ENCODE measurements at places on chromosomes 6 and 20.

- no peaks in the 10 kb centered on the region for H3K27me3 ChIP-seq
- DNase-seq, result no peak
- H3K36me3 ChIP-seq, result no peaks in the 10 kb centered on the region
These were observed 146.7 kb upstream of the PTPN1 start for GRCh38 chr20:50363479-50363878.

DNA sequence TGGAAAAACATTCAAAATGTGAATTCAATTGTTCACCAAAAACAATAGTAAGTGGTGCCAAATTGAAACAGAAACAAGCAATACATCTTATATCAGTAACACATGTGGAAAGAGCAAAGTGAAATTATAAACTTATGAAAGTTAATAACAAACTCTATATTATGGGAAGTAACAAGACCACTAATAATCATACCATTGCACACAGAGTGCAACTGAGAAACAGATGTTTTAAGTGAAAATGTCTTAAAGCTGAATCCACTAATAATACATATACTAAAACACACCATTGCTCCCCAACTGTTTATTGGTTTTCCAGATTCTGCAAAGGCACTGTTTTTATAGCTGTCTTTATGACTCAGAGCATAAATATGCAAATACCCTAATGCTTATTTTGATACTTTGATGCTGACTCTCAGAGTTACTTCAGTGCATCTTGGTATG is 292.3 kb downstream of the RFPL4B start:
- no peaks in the 10 kb centered on the region for H3K27me3 ChIP-seq
- DNase-seq, result no peak
- H3K36me3 ChIP-seq, result no peaks in the 10 kb centered on the region
- H3K27ac ChIP-seq, result peak overlapping the region; percentile 67
- peaks cover 8% of the 10 kb centered on the region for H3K4me1 ChIP-seq
- no peak overlapping the region for H3K4me3 ChIP-seq

GRCh38 chr6:71395731-71396409 is 107.3 kb downstream of the OGFRL1 start:
- no peaks in the 10 kb centered on the region for H3K27me3 ChIP-seq
- H3K4me3 ChIP-seq, result no peak overlapping the region
- peaks cover 3% of the 10 kb centered on the region for H3K36me3 ChIP-seq
- peaks cover 22% of the 10 kb centered on the region for H3K4me1 ChIP-seq
- H3K27ac ChIP-seq, result no peak overlapping the region

DNA sequence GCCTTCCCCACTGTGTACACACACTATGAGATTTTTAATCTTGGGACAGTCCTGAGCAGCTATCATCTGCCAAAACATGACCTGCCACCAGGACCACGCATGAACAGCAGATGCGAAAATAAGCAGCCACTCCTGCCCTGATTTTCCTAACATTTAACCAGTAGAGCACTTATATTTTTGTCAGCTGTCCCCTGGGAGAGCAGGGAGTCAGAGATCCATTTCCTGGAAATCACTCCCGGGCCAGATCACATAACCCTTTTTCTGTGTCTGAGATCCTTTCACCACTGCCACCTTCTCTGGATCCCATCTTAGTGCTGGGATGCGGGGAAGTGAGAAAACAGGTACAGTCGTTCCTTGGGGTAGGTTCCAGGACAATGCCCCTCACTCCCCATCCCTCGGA is 5.7 kb downstream of the SDCBP2 start:
- DNase-seq, result no peak
- no peaks in the 10 kb centered on the region for H3K36me3 ChIP-seq
- peaks cover 32% of the 10 kb centered on the region for H3K4me1 ChIP-seq
- no peak overlapping the region for H3K4me3 ChIP-seq

GRCh38 chr6:156948277-156948676 is 171.1 kb downstream of the ARID1B start:
- H3K4me1 ChIP-seq, result peaks cover 18% of the 10 kb centered on the region
- H3K27me3 ChIP-seq, result no peaks in the 10 kb centered on the region
- no peak overlapping the region for H3K4me3 ChIP-seq
- no peaks in the 10 kb centered on the region for H3K36me3 ChIP-seq

- no peaks in the 10 kb centered on the region for H3K4me1 ChIP-seq
- DNase-seq, result peak; percentile 27
- no peak overlapping the region for H3K27ac ChIP-seq
- no peaks in the 10 kb centered on the region for H3K27me3 ChIP-seq
- no peak overlapping the region for H3K4me3 ChIP-seq
- peaks cover 70% of the 10 kb centered on the region for H3K36me3 ChIP-seq
These were observed 18.7 kb downstream of the ASF1A start for GRCh38 chr6:118912646-118913045.

- H3K4me1 ChIP-seq, result no peaks in the 10 kb centered on the region
- H3K36me3 ChIP-seq, result no peaks in the 10 kb centered on the region
- DNase-seq, result no peak
These were observed 103.0 kb downstream of the ADTRP start for GRCh38 chr6:11675601-11676000.

- no peaks in the 10 kb centered on the region for H3K27me3 ChIP-seq
- H3K27ac ChIP-seq, result no peak overlapping the region
- DNase-seq, result no peak
- H3K36me3 ChIP-seq, result no peaks in the 10 kb centered on the region
- H3K4me3 ChIP-seq, result no peak overlapping the region
These were observed 30.2 kb upstream of the SGK1 start for GRCh38 chr6:134347885-134348805.

DNA sequence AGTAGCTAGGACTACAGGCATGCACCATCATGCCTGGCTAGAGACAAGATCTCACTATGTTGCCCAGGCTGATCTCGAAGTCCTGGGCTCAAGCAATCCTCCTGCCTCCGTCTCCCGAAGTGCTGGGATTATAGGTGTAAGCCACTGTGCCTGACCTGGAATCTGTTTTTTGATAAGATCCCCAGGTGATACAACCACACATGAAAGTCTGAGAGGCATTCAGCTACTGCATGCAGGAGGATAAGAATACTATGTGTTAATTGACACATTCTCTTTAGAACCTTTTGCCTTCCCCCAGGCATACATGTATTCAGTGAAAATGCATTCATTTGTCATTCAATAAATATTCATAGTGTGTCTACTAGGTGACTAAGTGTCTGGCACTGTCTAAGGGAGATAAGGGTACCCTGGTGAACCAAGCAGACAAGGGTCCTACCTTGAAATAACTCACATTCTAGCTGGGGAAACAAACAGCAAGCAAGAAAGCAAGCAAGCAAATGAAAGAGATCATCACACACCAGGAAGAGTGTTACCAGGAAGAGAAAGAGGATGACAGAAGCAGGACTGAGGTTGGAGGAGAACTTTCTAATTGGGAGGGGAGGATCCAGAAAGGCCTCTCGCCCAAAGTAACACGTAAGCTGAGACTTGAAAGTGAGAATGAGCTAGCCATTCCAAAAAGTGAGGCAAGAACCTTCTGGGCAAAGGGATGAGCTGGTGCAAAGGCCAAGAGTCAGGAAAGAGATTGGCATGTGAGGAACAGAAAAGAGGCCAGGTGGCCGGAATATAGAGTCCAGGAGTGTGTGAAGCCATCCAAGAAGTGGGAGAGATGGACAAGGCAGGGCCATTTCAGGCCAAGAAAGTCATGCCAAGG is 6.5 kb downstream of the GFOD1 start:
- peaks cover 9% of the 10 kb centered on the region for H3K4me1 ChIP-seq
- no peaks in the 10 kb centered on the region for H3K27me3 ChIP-seq
- no peak for DNase-seq

- no peak for DNase-seq
- no peaks in the 10 kb centered on the region for H3K4me1 ChIP-seq
- H3K27ac ChIP-seq, result no peak overlapping the region
- no peaks in the 10 kb centered on the region for H3K36me3 ChIP-seq
These were observed 68.6 kb upstream of the SLC24A3 start for GRCh38 chr20:19143890-19144289.

DNA sequence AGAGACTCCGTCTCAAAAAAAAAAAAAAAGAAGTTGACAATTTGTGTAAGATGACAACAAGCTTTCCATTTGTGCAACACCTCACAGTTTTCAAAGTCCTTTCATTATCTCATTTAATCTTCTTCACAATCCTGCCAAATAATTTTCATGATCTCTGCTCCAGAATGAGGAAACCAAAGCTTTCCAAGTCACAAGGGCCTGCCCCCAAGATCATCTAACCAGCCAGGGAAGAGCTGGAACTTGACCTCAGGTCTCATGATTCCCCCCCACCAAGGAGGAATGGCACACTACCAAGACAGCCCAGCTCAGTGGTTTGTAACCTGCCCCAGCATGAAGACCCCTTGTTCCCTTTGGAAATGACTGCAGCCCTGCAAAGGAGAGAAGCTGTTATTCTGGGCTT is 74.0 kb upstream of the PIM1 start:
- H3K4me1 ChIP-seq, result peaks cover 5% of the 10 kb centered on the region
- no peak overlapping the region for H3K27ac ChIP-seq
- DNase-seq, result no peak
- no peaks in the 10 kb centered on the region for H3K36me3 ChIP-seq

- no peaks in the 10 kb centered on the region for H3K4me1 ChIP-seq
- H3K27ac ChIP-seq, result no peak overlapping the region
- no peaks in the 10 kb centered on the region for H3K27me3 ChIP-seq
- DNase-seq, result no peak
- peaks cover 7% of the 10 kb centered on the region for H3K36me3 ChIP-seq
- H3K4me3 ChIP-seq, result no peak overlapping the region
These were observed 22.9 kb downstream of the DNAJC5 start for GRCh38 chr20:63917811-63918210.

- H3K36me3 ChIP-seq, result no peaks in the 10 kb centered on the region
- H3K4me1 ChIP-seq, result no peaks in the 10 kb centered on the region
- H3K4me3 ChIP-seq, result no peak overlapping the region
- DNase-seq, result no peak
These were observed 468.0 kb downstream of the PREX1 start for GRCh38 chr20:48359692-48360341.

DNA sequence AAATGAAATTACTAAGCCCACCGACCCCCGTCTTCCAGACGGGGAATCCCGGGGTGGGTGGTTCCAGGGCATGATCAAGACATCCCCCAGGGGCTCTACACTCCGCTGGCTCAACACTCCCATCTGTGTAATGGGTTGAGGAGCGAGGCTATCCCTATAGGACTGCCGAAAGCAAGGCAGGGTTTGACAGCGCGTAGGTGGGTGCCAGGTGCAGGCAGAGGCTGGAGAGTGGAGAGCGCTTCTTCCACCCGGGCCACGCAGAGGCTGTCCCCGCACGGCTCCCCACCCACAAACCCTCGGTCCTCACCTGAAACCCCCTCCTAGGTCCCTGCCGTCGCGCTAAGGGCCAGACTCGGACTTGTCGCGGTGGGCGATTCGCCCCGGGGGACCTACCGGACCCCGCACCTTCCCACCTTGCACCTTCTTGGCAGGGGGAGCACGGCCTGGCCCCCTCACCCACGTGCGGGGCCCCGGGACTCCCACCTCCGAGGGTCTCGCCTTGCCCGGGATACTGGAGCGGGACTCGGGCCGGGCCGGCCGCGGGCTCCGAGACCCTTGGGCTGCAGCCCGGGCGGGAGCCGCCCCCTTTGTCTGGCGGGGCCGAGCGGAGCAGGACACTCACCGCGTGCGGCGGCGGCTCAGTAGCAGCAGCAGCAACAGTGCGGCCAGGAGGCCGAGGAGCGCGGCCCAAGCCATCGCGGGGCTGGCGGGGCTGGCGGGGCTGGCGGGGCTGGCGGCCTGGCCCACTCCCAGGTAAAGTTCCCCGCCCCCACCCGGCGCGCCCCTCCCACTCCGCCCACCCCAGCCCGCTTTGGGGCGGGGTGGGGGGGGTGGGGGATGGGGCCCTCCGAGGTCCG is at the start of gene PTGIS:
Gene PTGIS, minus strand, starts transcription at position 717 of the 857 bp plus-strand sequence. Its CDS starts 21 bp downstream, at position 696.
- H3K4me3 ChIP-seq, result peak within 1 kb of the TSS; percentile 46
- no peaks in the 10 kb centered on the region for H3K4me1 ChIP-seq
- no peaks in the 10 kb centered on the region for H3K36me3 ChIP-seq
- peak; percentile 87 for DNase-seq
- H3K27ac ChIP-seq, result no peak within 1 kb of the TSS

GRCh38 chr6:15623276-15624116 is 39.3 kb downstream of the DTNBP1 start:
- H3K4me3 ChIP-seq, result no peak overlapping the region
- H3K4me1 ChIP-seq, result peaks cover 23% of the 10 kb centered on the region
- DNase-seq, result no peak
- no peaks in the 10 kb centered on the region for H3K36me3 ChIP-seq
- H3K27me3 ChIP-seq, result no peaks in the 10 kb centered on the region

GRCh38 chr6:90811596-90812226 is 224.8 kb upstream of the MAP3K7 start:
- no peaks in the 10 kb centered on the region for H3K27me3 ChIP-seq
- DNase-seq, result no peak
- H3K36me3 ChIP-seq, result no peaks in the 10 kb centered on the region

DNA sequence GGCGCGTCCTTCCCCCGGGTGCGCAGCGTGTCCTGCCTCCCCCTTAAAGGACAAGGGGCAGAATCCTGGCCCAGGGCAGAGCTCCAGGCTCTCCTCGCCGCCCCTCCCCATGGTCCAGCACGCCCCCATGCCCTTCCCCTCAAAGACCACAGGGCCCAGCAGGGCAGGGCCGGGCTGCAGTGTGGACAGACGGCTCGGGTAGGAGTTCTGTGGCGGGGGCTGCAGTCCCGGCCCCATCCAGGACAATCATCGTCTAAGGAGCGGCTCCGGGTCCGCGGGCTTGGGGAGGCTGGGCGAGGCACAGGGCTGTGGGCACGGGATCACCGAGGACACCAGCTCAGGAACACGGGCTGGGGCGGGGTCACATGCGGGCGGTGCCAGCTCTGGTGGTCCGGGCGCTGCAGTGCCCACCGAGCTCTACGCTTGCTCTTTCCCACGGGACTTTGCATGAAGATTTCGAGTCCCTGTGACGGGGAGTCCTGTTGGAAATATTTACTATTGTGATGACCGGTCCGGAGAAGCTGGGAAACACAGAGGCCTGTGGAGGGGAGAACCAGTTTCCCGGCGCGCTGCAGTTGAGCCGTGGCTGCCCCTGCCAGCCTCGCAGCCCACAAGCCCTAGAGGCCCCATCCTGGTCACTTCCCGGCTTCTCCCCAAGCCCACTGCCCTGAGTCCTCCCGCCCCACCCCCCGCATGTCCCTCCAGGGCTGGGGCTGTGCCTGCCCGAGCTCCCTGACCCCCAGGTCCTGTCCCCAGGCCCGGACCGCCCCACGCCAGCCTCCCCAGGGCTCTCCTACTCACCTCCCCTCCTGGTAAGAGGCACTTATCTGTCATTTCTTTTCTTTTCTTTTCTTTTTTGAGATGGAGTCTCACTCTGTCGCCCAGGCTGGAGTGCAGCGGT is 20.6 kb downstream of the SLC17A9 start:
- H3K36me3 ChIP-seq, result no peaks in the 10 kb centered on the region
- H3K4me3 ChIP-seq, result peak overlapping the region; percentile 1
- no peaks in the 10 kb centered on the region for H3K4me1 ChIP-seq
- H3K27me3 ChIP-seq, result peaks cover 50% of the 10 kb centered on the region

- no peaks in the 10 kb centered on the region for H3K27me3 ChIP-seq
- no peak overlapping the region for H3K27ac ChIP-seq
- H3K4me1 ChIP-seq, result peaks cover 19% of the 10 kb centered on the region
- DNase-seq, result no peak
These were observed 39.9 kb upstream of the DST start for GRCh38 chr6:56682635-56683034.

DNA sequence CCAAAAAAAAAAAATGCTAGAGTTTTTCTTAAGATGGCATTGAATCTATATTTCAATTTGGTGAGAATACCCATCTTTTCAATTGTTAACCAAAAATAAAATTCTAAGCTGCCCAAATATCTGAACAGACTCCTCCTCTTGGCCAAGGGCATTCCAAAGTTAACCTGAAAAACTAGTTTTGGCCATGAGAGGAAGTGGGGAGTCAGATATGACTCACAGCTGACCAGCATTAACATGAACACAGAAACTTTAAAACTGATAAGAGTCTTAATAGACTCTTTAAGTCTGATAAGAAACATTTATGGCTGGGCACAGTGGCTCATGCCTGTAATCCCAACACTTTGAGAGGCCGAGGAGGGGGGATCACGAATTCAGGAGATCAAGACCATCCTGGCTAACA is 171.3 kb downstream of the FAXC start:
- H3K27ac ChIP-seq, result no peak overlapping the region
- H3K27me3 ChIP-seq, result no peaks in the 10 kb centered on the region
- DNase-seq, result no peak
- H3K4me1 ChIP-seq, result no peaks in the 10 kb centered on the region
